ENCODE measurements at places on chromosomes 11 and 22.

- DNase-seq, result no peak
These were observed 24.7 kb downstream of the TBCEL start for GRCh38 chr11:121048464-121049233.

DNA sequence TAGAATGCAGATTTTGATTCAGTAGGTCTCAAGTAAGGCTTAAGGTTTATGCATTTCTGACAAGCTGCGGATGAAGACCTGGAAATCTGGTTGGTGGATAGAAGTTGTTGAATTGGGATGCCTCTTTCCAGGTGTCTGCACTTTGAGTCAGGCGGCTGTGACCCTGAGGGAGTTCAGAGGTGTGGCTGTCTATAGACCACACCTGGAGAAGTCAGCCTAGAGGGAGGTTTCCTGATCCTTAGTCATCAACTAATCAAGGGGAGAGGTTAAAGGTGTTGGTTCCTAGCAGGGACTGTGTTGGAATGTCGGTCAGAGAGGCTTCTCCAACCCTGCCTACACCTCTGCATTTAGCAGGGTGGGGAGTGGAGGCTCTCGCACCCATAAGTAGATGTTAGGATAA lies 8.0 kb downstream of the GLB1L2 start:
- no peak for DNase-seq

DNA sequence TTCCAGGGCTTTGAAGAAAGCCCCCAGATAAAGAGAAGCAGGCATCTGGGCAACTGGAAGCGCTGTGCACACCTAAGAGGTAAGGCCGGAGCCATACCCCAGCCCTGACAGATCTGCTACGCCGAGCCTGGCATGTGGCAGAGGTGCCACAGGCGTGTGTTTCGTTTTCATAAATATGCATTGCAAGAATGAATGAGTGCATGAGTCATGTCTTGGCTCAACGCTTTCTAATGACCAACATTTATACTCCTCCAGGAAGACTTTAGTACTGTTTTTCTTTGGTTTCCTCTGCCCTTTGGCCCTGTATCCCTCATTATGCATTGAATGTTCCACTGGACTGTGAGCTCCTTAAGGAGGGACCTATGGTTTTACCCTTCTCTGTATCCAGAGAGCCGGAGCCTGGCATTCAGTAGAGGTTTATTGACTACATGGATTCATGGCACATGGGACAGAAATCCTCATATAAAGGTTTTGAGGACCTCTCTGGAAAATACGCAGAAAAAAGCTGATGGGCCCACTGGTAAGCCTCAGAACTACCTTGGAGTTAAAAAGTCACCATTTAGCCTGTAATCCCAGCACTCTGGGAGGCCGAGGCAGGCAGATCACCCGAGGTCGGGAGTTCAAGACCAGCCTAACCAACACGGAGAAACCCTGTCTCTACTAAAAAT lies 38.9 kb upstream of the CSNK2A3 start:
- DNase-seq, result peak; percentile 9

DNA sequence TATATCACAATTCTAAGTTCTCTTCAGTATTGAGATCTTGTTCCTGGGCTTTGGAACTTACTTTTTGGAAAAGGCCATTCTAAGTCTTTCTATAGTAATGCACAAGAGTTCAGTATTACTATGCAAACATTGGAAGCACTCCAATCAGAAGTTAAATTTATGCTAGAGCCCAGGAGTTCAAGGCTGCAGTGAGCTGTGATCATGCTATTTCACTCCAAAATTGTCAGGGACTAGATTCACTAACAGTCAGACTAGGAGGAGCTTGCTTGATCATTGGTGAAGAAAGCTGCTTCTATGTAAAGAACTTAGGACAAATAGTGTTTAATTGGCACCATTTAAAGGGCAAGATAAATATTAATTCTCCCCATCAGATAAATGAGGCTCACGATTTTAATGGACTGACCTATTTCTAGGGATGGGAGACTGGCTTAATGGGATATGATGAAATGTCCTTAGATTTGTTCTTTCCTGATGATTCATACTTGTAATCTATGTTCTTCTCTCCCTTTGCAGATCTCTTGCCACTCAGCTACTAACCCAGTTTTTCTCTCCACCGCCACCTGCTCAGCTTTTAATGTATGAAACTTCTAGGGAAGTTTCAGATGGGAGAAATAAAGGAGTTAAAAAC lies 32.6 kb upstream of the TMEM123 start:
- DNase-seq, result no peak

DNA sequence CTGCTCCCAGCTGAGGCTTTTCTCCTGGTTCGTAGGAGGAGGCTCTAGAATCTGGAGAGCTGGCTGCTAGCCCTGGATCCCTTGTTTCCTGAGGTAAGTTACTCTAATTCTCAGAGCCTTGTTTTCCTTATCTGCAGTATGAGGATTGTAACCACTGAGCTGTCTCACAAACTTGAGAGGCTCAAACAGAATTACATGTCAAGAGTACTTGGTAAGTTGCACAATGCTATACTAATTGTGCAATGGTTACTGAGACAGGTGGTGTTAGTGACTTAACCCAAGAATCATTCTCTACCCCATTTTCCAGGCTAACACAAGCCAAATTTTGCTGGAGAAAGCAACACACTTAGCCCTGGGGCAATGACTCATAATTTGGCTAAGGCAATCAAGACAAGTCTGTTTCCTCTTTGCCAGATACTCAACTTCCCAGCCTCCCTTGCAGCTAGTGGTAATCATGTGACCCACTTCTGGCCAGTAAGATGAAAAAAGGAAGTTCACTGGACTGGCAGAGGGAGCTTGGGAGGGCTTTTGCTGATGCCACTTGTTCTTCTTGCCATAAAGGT lies 348.0 kb downstream of the TENM4 start:
- peak; percentile 37 for DNase-seq

DNA sequence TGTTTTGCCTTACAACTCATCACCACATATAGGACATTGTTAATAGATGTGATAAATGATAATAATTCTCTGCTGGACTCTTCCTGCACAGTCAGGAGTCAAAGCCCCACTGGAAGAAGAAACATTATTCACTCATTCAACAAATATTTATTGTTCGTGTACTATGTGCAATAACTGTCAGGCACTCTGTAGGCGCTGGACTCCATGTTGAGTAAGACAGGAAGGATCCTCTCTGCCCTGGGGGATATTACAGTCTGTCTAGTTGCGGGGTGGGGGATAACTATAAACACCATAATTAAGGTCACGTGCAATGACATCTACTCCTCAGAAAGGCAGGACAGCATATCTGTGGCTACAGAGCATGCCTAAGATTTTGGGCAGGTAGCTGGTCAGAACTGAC lies 281.1 kb downstream of the FAT3 start:
- no peak for DNase-seq
